NCI-H446 (cell line): ENCODE measurements at places on chromosomes 4 and X.
A peak's percentile ranks its signal among the peaks of the same experiment; 100 is the strongest.

DNA sequence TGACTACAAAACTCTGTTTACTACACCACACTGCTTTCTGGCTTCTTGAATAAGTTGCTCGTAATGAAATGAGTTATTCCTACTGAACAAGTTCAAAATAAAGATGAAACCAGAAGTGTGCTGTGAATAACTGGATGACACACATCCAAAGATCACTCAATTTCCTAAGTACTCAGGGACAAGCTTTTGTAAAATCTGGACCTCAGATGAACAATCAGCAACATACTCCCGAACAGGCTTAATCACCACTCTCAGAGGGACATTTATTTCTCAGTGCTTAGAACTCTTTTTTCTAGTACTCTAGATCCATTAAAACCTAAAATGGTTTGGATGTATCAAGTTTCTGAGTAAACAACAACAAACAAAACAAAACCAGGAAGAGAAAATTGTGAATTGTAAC lies 61.5 kb upstream of the EXOC1L start:
- no peak for DNase-seq

- no peak for DNase-seq
Measured at GRCh38 chrX:110915570-110915969, 120.0 kb upstream of the CHRDL1 start.

- DNase-seq, result no peak
Measured at GRCh38 chrX:72381439-72382201, 75.9 kb upstream of the CITED1 start.

GRCh38 chr4:13920111-13920875 lies 292.8 kb upstream of the BOD1L1 start:
- DNase-seq, result no peak

- DNase-seq, result no peak
Measured at GRCh38 chr4:144645102-144645630, 790 bp upstream of the HHIP start.

DNA sequence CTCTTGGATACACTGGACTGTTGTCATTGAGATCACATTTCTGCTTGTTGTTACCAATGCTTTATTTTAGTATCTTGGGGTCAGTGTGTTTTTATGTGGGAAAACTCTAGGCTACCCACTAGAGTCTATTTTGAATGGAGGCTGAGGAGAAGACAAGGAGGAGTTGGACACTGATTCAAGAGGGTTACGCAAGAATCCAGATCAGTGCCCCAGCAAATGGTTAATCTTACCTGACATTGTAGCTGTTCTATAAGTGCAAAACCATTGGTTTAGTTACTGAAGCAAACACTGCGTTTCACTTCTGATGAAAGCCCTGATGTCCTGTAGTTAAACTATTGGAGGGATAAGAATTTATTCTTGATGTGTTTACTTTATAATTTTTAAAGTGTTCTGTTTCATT lies 331.1 kb upstream of the NR3C2 start:
- DNase-seq, result no peak

GRCh38 chr4:82213485-82214417 lies 160.0 kb downstream of the HNRNPD start:
- DNase-seq, result no peak

DNA sequence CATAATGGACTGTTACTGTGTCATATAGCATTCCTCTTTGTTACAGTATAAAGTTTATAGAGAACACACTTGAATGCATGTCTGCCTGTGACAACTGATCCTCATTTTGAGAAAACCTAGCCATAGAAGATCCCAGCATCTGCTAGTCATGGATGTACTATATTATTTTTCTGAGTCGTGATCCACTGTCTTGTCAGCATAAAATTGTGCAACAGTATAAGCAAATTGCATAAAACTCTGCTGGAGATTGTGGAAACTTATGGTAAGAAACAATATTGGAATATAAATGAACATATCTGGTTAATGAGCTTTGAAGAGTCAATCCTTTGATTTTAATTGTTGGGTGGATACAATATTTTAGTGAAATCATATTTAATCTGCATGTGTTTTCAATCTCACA lies 3.6 kb downstream of the NEIL3 start:
- no peak for DNase-seq

GRCh38 chr4:34566091-34566490 lies 1678.2 kb downstream of the ARAP2 start:
- DNase-seq, result no peak

GRCh38 chr4:15376145-15376544 lies 51.7 kb upstream of the C1QTNF7 start:
- no peak for DNase-seq

- no peak for DNase-seq
Measured at GRCh38 chr4:155495572-155496293, 119.0 kb upstream of the MAP9 start.

DNA sequence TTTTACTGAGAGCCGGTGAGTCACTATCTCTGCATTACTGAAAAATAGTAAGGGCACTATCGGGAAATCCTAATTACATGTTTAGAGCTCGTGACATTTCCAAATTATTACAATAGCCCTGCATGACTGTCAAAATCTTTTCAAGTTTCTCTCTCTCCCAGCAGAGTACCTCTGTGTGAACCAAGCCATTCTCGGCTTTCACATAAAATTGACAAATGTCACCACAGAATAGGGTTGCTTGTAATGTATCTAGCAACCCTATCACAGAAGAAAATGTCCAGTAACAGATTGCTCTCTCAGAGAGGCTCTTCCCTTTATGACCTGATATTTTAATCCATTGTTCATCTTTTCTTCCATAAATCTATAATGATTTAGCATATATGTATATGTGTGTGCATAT lies 144.8 kb upstream of the GNPDA2 start:
- no peak for DNase-seq

- no peak for DNase-seq
Measured at GRCh38 chrX:35858906-35859305, 60.6 kb upstream of the CFAP47 start.

- DNase-seq, result peak; percentile 26
Measured at GRCh38 chr4:146095091-146095690, 80.3 kb upstream of the LSM6 start.

DNA sequence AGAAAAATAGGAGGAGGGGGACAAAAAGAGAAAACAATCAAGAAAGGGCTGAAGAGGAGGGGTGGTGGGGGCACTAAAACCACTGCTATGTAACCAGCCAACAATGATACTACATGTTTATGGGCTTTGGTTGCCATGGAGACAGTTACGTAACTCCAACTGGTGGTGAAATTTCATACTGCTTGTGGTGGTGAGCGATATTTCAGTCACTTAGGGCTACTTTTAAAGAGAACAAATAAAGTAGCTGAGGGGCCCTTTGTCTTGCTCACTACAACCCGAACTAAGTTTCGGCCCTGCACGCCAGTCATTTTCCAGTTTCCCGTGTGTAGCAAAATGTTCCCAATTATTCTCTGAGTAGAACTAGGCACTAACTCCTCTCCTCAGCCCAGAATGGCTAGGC lies 275.2 kb upstream of the EDA2R start:
- no peak for DNase-seq

- no peak for DNase-seq
Measured at GRCh38 chr4:146981651-146982050, 36.0 kb upstream of the TTC29 start.

DNA sequence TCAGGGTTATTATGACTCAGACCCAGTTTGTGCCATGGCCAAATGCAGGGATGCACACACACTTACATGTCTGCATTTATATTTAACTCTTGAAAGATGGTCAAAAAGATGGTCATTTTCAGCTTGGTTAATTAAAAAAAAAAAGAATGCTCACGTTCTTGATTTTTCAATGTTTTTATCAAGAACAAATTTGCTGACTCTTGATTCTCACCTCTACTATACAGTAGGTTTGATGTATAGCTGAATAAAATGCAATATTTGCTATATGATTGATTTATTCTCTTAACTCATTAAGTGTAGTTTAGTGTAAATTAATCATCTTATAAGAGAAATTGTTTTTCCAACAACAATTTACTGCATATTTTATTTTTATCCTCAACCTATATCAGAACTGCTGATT lies 160.4 kb downstream of the SLIT2 start:
- no peak for DNase-seq

- no peak for DNase-seq
Measured at GRCh38 chrX:66889418-66889817, 250.5 kb upstream of the EDA2R start.

DNA sequence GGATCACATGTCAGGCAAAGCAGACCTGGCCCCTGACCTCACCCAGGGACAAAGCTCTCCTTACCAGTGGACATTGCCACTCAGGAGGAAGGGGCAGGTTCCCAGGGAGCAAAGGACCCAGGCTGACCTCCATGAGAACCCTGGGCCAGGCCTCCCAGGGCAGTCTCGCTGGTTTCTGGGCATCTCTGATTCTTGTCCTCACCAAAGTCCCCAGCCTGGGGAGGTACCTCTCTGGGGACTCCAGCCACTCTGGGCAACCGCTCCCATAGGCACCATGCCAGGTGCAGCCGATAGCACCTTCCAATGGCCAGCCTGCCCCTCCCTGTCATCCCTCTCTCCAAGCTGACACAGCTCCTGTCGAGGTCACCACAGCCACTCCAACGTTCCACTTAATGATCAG lies 7.9 kb downstream of the EVC2 start:
- DNase-seq, result no peak

GRCh38 chr4:167838686-167839085 lies 253.7 kb upstream of the ANXA10 start:
- DNase-seq, result no peak

- DNase-seq, result no peak
Measured at GRCh38 chr4:107755841-107756356, 35.9 kb upstream of the PAPSS1 start.

- peak; percentile 53 for DNase-seq
Measured at GRCh38 chr4:128863312-128864075, 54.0 kb downstream of the JADE1 start.

- no peak for DNase-seq
Measured at GRCh38 chr4:2807571-2807970, 14.7 kb downstream of the SH3BP2 start.

DNA sequence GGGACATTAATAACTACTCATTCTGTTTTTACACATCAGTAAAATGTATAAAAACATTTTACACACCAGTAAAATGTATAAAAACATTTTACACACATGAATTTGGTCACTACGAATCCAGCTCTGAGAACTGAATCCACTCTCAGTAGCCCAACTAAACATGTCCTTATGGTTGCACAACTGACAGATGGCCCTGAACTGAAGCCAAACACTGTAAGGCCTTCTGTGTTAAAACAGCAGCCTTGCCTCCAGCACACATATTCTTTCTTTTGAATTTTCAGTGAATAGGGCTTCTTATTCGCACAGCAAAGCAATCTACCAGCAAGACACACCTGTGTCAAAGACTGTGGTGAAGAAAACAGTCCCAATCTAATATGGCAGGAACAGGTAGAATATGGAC lies 169.9 kb upstream of the FMR1 start:
- no peak for DNase-seq

- DNase-seq, result no peak
Measured at GRCh38 chrX:2709556-2709955, 18.5 kb downstream of the CD99 start.

DNA sequence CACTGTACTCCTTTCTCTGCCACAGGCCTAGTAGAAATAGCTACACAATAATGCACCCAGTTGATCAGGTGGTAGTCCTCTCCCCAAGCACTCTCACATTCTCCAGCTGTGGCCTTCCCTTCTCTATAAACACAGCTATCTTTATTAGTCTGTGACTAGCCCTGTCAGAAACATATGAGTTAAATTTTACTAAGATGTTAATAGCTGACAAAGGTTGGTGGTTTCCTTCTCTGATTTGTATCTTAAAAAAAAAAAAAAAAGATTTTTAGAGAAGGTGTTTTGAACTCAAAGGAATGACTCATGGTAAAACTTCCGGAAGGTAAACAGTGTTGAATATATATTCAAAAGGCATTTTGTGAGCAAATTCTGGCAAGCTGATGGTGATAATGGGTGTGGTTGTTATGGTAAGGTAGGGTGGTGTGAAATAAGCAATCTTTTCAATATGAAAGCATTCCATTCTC lies 327.4 kb downstream of the PPP3CA start:
- no peak for DNase-seq

DNA sequence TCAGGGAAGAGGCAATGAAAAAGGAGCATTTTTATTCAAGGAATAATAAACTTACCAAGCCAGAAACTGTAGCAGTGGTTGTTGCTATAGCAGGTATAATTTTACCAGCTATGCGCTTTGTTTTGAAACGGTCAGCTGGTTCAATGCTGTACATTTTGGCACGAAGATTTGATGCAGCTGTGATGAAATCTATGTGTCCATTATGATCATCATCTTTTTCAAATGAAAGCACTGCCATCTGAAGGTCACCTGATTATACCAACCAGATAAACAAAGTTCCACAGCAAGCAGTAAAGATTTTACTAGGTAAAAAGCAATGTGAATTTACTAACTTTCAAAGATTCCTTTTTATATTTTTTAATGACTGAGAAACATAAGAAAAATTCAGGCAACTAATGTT lies 66.4 kb downstream of the STAP1 start:
- no peak for DNase-seq

- DNase-seq, result no peak
Measured at GRCh38 chrX:104567506-104567905, 1.5 kb downstream of the IL1RAPL2 start.

DNA sequence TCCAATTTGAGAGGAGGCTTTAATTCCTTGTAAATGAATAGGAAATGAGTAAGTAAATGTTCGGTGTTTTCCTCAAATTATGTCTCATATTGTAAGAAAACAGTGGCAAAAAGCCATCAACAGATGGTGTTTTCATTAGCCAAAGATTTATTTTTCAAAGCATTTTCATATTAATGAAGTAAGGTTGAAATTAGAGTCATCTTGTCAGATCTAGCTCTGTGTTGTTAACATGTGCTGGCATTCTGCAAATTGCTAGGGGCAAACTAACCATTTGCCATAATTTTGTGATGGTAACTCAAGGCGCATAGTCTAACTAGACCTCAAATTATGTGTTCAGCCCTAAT lies 24.7 kb downstream of the MID2 start:
- no peak for DNase-seq

DNA sequence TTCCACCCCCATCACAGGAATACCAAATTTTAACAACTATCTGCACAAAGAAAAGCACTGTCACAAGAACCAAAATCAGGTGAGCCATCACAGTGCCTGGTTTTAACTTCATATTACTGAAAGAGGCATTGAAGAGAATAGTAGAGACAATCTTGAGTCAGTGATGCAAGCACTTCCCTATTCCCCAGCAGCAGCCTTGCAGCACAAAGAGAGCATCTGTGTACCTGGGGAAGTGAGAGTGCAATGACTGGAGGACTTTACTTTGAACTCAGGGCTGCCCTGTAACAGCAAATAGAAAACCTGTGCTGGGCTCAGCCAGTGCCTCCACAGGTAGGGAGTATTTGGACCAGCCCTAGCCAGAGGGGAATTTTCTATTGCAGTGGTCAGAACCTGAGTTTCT lies 361.8 kb downstream of the TEX13C start:
- no peak for DNase-seq

DNA sequence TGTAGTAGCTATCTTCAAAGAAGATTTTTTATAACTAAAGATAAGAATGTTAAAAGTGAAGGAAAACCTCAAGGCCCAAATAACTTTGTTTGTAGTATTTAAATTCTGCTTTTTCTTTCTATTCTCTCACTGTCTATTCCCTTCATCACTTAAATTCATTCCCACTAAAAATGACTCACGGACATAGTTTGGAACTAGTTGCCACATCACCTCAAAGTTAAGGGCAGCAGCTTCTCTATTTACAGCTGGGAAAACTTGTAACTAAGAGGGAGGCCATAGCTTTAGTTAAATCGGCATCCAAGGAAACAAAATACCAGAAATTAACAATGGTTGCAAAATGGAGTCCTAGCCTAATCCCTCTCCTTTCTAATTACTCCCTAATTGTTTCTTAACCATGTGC lies 325.4 kb upstream of the MAGEB2 start:
- no peak for DNase-seq
